MV-4-11 (cell line): ENCODE measurements at places on chromosomes 12 and 14.

DNA sequence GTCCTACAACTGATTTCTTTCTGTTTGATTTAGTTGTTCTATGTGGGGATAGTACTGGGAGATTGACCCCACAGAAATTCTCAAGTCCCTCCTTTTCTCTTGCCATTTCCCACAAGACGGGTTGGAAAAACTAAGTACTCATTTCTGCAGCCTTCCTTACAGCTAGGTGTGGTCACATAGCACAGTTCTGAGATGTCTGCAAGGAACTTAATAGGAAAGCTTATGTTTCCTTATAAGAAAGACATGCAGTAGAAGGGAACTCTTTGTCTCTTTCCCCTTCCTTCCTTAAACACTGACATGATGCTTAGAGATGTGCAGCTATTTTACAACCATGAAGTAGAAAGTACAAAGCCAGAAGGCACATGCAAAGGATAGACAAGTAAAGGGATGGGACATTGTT, 113.7 kb downstream of the PTPRR start:
- DNase-seq, result no peak

GRCh38 chr14:96888593-96888992, 91.4 kb downstream of the VRK1 start:
- DNase-seq, result no peak

- no peak for DNase-seq
These were observed 423.3 kb downstream of the FLRT2 start for GRCh38 chr14:85953265-85953664.

GRCh38 chr12:34296143-34297041, 274.1 kb downstream of the ALG10 start:
- DNase-seq, result no peak

- DNase-seq, result peak; percentile 34
These were observed 9.9 kb upstream of the SLC38A2 start for GRCh38 chr12:46382408-46382963.

DNA sequence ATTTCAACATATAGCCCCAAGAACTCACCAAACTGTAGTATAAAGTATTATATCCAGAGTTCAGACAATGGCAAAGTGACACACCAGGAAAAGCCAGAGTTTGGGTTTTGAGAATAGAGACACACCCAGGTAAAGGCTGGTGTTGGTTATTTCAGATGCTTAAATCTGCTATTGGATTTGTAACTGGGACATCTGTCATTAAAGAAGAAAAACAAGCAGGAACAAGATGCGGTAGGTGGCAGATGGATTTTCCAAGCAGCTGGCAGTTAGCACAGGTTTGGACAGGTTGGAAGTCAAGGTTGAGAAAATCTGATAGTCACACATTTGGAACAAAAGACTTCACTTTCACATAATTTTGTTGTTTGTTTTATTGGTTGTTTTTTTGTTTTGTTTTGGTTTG, 14.4 kb upstream of the CDK17 start:
- DNase-seq, result no peak

DNA sequence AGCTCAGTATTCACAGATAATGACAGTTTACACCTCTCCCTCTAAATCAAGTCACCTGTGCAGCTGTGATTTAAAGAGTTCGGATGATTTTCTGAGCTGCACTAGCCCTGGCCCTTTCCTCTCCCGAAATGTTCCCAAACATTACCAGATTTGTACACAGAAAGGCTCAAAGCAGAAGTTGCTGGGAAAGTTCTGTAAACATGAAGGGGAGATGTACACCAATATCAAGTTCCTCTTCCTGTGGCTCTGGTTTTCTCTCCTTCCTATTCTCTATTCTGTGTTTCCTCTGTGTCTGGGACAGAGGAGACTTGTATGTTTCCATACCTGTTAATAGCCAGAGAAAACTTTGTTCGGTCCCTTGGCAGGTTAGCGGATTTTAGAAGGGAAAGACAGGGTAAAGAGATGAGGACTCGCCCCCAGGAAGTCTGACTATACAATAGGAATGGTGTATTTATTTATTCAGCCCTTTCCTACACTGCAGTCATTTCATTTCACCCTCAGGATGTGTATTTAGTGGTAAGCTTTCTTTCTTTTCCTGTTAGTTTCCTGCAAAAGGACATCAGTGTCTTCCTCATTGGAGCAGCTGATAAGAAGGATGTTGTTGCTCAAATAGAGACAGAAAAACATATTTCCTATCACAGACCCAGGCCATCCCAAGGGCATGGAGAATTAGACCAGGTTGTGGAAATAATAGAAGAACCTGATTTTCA, 7.6 kb upstream of the NUMB start:
- peak; percentile 69 for DNase-seq

- DNase-seq, result no peak
These were observed 61.3 kb downstream of the SCARB1 start for GRCh38 chr12:124802361-124802760.

DNA sequence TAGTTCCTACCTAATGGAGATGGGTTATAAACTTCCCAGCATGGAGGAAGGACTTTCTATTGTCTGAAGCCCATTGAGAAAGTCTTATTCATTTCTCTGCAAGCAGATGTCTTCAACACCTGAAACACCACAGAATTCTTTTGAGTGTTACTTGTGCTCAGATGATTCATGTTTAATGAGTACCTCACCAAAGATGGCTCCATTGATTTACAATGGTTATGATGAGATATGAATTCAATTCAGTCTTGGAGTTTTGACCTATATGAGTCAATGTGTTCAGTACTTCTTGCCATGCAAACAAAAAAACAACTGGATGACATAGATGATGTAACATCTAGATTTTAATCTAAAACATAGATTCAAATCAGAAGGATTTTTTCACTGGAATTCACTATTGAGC, 15.4 kb upstream of the PAWR start:
- no peak for DNase-seq

DNA sequence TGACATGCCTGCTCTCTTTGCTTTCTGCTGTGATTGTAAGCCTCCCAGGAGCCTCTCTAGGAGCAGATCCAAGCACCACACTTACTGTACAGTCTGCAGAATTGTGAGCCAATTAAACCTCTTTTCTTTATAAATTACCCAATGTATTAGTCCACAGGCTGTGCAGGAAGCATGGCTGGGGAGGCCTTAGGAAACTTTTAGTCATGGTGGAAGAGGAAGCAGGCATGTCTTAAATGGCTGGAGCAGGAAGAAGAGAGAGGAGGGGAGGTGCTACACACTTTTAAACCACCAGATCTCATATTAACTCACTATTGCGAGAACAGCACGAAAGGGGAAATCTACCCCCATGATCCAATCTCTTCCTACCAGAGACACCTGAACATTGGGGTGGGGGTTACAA, 108.9 kb downstream of the DERA start:
- DNase-seq, result peak; percentile 82

DNA sequence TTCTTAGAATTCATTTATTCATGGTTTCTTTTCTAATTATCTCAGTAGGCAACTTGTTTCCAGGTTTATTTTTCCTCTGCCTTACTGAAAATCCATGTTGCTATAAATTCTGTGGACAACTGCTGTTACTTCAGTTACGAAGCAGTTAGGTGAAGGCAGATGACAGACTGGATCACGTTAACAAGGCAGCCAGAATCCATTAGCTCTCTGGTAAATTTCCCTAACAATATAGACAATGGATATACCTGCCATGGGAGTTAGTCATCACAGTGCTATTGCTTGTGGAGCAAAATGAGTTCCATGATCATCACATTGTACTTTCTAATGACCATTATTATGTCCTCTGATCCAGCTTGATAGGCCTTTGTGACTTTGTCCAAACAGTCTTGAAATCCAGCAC, 291.5 kb downstream of the NELL2 start:
- no peak for DNase-seq

DNA sequence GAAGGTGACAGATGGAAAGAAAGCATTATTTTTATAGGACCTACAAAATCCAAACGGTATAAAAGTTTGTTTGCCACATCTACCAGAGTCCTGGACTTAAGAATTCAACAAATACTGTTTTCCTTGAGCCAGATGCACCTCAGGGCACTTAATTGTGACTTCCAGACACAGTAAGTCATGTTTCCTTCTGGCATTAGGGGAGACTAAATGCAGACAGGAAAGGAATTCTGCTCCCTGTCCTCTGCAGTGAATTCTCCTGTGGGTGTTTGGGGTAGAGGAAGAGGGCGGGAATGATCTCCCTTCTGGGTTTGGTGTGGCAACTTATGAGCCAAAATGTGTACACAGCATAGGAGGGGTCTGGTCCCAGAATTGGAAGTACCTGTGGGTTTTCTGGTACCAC, 93.9 kb upstream of the ZDHHC17 start:
- DNase-seq, result no peak

- DNase-seq, result no peak
These were observed 80.0 kb downstream of the CIT start for GRCh38 chr12:119797090-119797489.

DNA sequence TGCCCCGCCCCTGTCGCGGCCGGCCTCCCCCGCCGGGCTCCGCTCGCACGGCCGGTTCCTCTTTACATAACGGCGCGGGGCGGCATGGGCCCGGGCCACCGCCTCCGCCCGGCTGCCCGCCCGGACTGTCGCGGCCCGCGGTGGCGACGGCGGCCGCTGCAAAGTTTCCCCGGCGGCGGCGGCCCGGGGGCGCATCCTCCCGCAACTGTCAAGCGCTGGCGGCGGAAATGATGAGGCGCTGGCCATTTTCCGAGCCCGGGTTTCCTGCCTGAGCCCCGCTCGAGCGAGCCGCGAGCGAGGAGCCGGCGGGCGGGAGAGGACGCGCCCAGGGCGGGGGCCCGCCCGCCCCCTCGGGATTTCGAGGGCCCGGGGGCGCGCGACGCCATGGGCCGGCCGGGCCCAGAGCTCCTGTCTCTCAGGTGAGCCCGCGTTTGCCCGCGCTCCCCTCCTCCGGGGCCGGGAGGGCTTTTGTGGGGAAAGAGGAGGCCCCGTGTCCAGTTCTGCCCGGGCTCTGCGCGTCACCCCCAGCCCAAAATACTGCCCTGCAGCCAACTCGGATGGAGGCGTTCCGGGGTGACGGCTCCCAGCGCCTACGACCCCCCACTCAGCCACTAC, at the start of gene SH2B3:
SH2B3 (plus strand) TSS at position 65 of the 615 bp plus-strand sequence. CDS start 12,223 bp downstream, outside the sequence.
- DNase-seq, result no peak

GRCh38 chr12:115934877-115935276, 342.6 kb downstream of the MED13L start:
- DNase-seq, result no peak

- no peak for DNase-seq
These were observed 125.6 kb upstream of the NOS1 start for GRCh38 chr12:117486840-117487659.

DNA sequence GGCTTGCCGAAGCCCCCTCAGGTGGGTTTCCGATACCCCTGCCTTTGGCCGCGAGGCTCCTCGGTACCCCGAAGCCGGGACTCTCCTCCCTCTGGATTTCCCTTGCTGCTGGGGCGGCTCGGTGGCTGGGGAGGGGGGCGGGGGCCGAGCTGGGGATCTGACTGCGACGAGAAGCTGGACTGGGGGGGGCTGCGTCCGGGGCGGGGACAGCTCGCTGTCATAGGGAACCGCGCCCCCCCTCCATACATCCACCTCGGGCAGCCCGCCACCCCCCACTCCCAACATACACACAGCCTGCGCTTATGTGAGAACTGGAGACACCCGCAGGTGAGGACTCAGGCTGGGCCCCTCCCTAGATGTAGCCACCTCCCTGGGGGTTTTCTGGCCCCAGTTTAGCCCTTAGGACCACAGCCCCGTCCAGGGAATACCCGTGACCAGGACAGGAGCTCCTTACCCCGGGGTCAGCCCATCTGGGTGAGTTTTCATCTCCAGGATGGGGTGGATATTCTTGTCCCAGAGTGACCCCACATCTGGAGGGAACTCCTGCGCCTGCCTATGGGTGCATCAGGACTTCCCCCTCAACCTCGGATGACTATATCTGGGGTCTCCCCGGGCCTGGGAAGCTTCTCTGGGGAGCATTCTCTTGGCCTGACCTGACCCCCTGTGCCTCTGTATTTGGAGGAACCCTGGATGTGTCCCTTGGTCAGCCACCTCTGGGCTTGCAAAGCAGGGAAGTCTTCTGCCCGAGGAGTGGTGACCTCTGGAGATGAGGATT, 687 bp downstream of the ASIC1 start:
- no peak for DNase-seq

DNA sequence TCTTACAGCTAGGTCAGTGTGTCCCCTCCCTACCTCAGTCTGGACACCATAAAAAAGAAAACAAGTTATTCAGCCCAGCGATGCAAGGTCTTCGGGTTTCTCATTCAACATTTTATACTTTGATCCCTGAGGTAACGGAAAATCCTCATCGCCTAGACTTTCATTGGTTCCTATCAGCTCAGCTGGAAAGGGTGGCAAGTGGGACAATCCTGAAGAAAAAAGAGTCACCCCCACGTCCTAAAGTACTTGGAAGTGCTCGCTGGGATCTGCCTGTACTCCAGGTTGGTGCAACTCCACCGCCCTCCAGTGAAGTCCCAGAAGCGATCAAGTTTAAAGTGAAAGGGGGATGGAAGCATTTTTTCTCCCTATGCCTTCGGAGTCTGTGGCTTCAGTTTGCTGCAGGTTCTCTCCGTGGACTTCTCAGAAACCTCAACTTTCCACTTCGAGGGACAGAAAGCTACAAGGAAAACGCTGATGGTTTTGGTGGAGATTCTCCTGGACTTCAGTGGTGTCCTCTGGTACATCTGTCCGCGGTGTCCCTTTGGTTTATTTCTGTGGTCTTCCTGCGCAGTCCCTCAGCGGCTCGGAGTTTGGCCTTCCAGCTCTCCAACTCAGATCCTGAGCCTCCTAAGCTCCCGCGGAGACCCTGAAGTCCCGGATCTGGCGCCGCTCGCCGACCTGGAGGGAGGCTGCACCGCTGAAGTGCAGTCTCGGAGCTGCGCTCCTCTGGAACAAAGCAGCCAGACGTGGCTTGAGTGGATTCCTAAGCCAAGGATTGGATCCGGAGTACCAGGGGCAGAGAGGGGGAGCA, 1.8 kb upstream of the LRFN5 start:
- DNase-seq, result no peak

- DNase-seq, result no peak
These were observed 73.9 kb downstream of the VEZT start for GRCh38 chr12:95291501-95291900.

- DNase-seq, result no peak
These were observed 35.5 kb downstream of the CACNA2D4 start for GRCh38 chr12:1882850-1883470.

DNA sequence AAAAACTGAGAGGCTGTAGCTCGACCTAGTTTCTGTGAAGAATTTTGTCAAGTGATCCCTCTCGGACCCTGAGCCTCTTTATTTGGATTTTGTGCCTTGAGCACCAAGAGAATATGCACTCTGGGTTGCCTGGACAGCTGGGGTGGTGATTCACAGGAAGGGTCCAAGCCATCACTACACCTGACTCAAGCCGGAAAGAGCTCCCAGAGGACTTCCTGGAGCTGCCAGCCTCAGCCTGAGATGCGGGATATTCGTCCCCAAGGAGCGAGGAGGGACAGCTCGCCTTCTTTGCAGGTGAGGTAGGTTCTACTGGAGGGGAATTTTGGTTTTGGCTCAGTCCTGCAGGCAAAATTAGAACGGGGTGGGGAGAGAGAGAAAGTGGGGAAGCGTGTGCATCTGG, 94.3 kb downstream of the GALNT8 start:
- no peak for DNase-seq

GRCh38 chr14:91329486-91330014, 85.0 kb upstream of the GPR68 start:
- DNase-seq, result no peak

- DNase-seq, result no peak
These were observed 411.4 kb upstream of the SOX5 start for GRCh38 chr12:24360907-24361306.
